ENCODE measurements at places on chromosomes 16 and 17. TPM values are rescaled to one million over a fixed set of nuclear protein-coding genes. Genes with fewer than 3 reads are reported as not detected.

DNA sequence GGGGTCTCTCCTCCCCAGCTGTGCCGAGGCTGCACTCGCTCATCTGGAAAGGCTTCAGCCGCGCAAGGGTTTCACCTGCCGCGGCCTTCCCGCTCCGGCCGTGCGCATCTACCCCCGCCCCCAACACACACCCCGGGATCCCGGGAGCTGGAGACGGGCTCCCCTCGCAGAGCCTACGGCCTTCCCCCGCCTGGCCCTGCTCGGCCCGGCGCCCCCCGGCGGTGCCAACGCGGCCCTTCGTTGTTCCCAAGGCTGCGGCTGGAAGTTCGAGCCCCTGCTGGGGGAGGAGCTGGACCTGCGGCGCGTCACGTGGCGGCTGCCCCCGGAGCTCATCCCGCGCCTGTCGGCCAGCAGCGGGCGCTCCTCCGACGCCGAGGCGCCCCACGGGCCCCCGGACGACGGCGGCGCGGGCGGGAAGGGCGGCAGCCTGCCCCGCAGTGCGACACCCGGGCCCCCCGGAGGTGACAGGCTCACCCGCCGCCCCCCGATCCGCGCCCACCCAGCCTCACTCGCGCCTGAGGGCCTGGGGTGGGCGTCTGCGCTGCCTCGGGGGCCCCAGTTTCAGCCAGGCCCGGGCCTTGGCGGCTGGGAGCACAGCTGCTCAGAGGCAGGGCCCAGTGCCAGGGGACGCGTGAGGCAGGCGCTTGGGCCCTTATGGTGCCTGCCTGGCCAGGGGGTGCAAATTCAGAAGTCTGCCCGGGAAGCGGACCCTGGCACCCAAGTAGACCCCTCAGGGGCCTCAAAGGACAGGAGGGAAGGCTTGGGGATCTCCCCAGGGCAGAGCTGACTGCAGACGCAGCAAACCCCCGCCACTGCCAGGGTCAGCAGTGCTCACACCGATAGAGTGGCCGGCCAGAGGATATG, 11.2 kb downstream of the GALK1 start:
- peak; percentile 62 for DNase-seq

- no peak for DNase-seq
Measured at GRCh38 chr16:89123831-89124100, 30.1 kb downstream of the ACSF3 start.

DNA sequence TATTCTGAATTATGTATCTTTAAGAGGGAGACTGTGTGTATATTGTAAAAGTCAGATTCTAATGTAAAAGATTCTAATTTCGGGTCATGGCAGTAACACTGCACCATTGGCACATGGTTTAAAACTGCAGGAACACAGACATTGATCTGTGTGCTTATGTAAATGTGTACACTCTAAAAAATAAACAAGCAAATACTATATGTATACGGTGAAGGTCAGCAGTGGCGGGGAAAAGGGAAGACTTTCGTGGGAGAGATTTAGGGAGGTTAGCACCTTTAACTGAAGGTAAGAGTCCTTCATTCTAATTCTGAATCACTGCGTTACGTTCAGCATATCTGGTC, 157.8 kb upstream of the FAM20A start:
- DNase-seq = no peak

DNA sequence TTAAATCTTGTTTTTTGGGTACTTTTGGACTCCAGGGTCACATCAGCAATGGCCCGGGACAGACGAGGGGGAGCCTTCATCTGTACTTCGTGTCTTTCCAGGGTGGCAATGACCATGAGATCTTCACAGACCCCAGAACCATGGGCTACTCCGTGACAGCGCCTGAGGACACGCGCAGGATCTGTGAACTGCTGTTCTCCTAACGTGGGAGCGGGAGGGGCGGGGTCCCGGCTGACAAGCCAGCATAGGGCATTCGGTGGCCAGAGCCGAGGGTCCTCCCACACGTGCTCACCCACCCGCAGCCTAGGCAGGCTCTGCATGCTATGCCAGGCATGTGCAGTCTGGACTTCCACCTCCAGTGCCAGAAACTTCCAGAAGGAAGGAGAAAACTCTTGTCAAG, 21.2 kb downstream of the CARHSP1 start:
- no peak for DNase-seq

DNA sequence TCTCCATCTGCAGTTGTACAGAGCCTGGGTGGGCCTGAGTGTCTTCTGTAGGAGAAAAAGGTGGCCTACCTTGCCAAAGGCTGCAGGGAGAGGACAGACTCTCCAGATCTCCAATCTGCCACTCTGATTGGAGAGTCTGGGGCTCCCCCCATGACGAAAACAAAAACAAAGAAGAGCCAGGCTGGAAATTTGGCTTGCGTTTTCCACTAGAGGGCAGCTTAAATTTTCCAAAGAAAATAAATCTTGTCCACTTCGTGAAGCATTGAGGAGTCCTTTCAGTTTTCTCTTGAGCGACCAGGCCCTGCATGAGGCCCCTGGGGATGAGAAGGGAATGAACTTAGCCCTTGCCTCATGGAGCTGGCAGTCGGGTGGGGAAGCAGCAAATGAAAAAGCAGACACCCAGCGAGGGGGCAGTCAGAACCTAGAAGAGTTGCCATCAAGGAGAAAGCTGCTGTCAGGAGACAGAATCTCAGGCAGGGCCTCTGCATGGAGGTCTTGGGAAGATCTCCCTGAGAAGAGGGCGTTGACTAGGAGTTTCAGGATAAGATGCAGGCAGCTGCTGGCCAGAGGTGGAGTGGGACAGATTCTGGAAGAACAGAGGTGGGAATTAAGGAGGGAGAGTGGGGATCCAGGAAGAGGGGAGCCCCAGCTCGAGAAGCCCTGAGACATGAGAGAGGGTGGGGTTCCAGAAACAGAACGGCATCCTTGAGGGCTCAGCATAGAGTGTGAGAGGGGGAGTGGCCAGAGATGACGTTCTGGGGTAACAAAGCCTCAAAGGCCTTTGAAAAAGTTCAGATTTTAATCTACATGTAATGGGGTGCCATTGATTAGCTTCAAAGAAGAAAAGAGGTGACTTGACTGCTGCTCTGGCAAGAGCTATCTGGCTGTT, 8.4 kb upstream of the SHCBP1 start:
- no peak for DNase-seq

GRCh38 chr17:21843951-21844590, 151.7 kb downstream of the KCNJ18 start:
- DNase-seq = no peak

- no peak for DNase-seq
Measured at GRCh38 chr16:88013091-88013609, 61.9 kb downstream of the BANP start.

Gene TMIGD1
- total RNA-seq = not detected

Gene CFAP97D1
- not detected for total RNA-seq

Gene OTOP2
- total RNA-seq = not detected

Gene NGFR
- 0.14 TPM for total RNA-seq

Gene SBK1
- 1.3 TPM for total RNA-seq

Gene GTF3C1
- total RNA-seq = 62.2 TPM

Gene SYT17
- total RNA-seq = 0.34 TPM

Measured in activated T-helper 2 cell treated with anti-CD3 and anti-CD28 coated beads, Interferon-gamma antibody, Interleukin-2, Interleukin-4, amounts not matched to agents 10 μg/mL and 5 μg/mL and 100 μg/mL, durations not matched to agents 14 hours and 24 hours and 36 hours (primary cell).